ENCODE measurements at places on chromosomes 13 and 19. TPM values are rescaled to one million over a fixed set of nuclear protein-coding genes. Genes with fewer than 3 reads are reported as not detected.

The KCNN4 gene
- 165 TPM for total RNA-seq

The CD177 gene
- total RNA-seq, result not detected

The LYPD3 gene
- total RNA-seq, result 4.1 TPM

The RASL11A gene
- 2.8 TPM for total RNA-seq

The ICAM4 gene
- 0.71 TPM for total RNA-seq

The KANK2 gene
- 3.0 TPM for total RNA-seq
